Neural crest cell (in vitro differentiated cells): ENCODE measurements at places on chromosomes 1 and 21.
A peak's percentile ranks its signal among the peaks of the same experiment; 100 is the strongest.

DNA sequence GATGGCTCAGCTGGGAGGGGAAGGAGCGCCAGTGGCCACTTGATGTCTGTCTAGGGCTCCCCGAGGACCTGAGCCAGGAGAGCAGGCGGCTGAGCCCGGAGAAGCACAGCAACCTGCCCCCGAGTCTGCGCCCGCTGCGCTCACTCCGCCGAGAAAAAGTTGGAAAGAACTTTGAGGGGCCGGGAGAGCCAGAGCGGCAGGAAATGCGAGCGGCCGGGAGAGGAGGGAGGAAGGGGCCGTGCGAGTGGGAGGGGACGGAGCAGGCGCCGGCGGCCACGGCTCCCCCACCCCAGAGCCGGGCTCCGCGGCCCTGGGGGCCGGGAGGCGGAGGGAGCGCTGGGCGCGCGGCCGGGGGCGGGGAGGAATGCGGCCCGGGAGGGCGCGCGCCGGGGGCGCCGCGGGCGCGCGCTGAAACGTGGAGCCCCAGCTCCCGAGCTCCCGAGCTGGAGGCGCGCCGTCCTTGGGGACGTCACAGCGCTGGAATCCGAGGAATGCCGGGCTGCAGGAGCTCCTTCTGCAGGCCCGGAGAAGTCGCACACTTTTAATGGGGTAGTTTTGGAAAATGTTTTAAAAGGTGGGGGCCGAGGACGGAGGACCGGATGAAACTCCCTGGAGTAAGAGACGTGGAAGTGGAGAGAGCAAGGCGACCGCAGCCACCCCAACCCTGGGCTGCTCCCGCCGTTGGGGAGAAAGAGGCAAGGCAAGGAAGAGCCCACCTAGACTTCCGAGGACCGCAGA is at the start of gene PTPN14:
Gene PTPN14 (minus strand): TSS at position 167 of the 738 bp plus-strand sequence. CDS start 86,799 bp downstream, outside the sequence.
- peak within 1 kb of the TSS; percentile 94 for H3K4me3 ChIP-seq
- H3K4me1 ChIP-seq, result peaks cover 53% of the 10 kb centered on the region
- DNase-seq, result peak; percentile 75
- H3K27ac ChIP-seq, result peak within 1 kb of the TSS; percentile 98
- no peaks in the 10 kb centered on the region for H3K27me3 ChIP-seq
- H3K36me3 ChIP-seq, result no peaks in the 10 kb centered on the region

- no peak overlapping the region for H3K27ac ChIP-seq
- no peaks in the 10 kb centered on the region for H3K36me3 ChIP-seq
- H3K4me1 ChIP-seq, result no peaks in the 10 kb centered on the region
- DNase-seq, result no peak
- H3K27me3 ChIP-seq, result peaks cover 13% of the 10 kb centered on the region
- H3K4me3 ChIP-seq, result no peak overlapping the region
Measured at GRCh38 chr1:55305735-55306134, 90.6 kb upstream of the USP24 start.

GRCh38 chr21:35616090-35616489 is 444.2 kb downstream of the SETD4 start:
- no peaks in the 10 kb centered on the region for H3K36me3 ChIP-seq

DNA sequence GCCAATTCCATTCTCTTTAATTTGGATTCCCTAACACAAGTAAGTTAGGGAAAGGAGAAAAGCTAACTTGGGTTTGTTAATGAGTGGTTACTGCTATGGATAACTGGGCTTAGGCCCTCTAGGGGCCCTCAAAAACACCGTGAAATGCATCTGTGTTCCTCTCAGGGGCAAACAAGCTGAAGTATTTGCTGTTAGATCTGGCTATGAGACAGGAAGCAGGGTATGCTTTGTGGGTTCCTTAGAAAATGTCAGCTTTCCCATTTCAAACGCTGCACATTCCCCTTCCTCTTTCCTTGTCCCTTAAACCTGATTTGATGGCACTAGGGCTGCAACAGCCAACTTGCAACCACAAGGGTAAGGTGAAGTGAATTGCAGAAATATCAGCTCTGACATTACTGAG is 5.7 kb upstream of the CAP1 start:
- H3K27ac ChIP-seq, result no peak overlapping the region
- no peaks in the 10 kb centered on the region for H3K36me3 ChIP-seq
- DNase-seq, result no peak
- no peak overlapping the region for H3K4me3 ChIP-seq
- peaks cover 17% of the 10 kb centered on the region for H3K4me1 ChIP-seq

GRCh38 chr1:29396438-29397255 is 160.3 kb downstream of the PTPRU start:
- H3K4me1 ChIP-seq, result peaks cover 9% of the 10 kb centered on the region
- no peak overlapping the region for H3K4me3 ChIP-seq
- no peak for DNase-seq
- H3K27ac ChIP-seq, result no peak overlapping the region
- H3K27me3 ChIP-seq, result peaks cover 9% of the 10 kb centered on the region

DNA sequence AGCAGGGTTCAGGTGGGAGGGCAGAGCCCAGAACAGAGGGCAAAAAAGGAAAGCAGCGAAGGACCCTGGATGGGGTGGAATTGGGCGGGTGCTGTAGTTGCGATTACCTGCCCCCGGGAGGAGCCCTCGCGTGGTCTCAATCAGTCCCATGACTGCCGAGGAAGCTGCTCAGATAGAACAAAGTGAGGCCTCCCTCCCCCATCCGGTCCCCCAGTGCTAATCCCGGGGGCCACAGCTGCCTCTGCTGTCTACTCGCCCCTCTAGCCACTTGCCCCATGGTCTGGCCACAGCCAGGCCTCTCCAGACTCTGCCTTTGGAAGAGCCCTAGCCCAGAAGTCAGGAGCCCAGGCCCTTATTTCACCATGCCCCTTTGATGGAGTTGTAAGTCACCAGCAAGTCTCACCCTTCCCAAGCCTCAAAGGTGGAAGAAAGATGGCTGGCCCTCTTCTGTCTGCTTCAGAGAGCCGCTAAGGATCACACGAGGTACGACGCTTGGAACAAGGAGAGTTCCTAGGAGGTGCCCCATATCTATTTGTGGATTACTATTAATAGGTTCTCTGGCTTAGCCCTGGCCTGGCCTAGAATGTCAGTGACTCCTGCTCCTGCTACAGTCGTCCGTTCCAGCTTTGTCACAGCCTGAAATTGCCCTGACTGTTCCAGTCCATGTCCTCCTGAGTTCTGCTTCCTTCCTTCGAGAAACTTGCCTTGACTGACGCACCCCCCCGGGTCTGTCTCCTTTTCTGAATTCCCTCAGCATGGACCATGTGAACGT is 16.4 kb downstream of the ECHDC2 start:
- H3K4me1 ChIP-seq, result peaks cover 3% of the 10 kb centered on the region
- peak overlapping the region; percentile 71 for H3K27ac ChIP-seq
- DNase-seq, result peak; percentile 32
- H3K4me3 ChIP-seq, result no peak overlapping the region
- no peaks in the 10 kb centered on the region for H3K36me3 ChIP-seq

DNA sequence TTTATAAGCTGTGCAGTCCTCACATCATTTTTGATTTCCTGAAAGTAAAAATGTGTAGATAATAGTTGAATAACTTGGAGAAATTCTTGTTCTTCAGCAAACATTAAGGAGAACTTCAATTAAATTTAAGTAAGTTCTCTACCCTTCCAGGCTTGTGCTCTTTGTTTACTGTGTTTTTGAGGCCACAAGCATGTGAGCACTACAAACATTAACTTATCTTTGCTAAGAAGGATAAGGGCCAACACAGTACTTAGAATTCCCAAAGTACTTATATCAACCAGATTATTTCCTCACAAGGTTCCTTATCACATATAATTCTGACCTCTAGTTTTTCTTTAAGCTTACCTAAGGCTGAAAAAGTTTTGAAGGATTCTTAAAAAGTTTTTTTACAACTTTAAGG is 24.7 kb upstream of the RWDD3 start:
- no peak overlapping the region for H3K27ac ChIP-seq
- peaks cover 3% of the 10 kb centered on the region for H3K36me3 ChIP-seq
- no peak for DNase-seq
- no peak overlapping the region for H3K4me3 ChIP-seq
- no peaks in the 10 kb centered on the region for H3K4me1 ChIP-seq

DNA sequence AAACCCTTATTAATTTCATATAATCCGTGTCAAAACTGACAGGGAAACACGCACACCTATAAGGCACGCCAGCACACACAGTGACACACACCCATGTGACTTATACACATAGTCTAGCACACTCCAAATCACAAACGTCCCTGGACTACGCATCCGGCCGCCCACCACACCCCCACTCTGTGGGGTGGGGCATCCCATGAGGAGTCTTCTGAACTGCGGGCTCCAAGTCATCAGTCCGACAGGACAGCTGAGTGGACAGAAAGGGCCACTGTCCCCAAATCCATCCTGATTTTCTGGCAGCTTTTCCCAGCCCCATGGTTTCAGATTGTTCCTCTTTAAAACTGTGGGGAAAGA is 829 bp downstream of the PEA15 start:
- peak overlapping the region; percentile 87 for H3K4me3 ChIP-seq
- H3K4me1 ChIP-seq, result peaks cover 63% of the 10 kb centered on the region
- H3K27ac ChIP-seq, result peak overlapping the region; percentile 54
- H3K36me3 ChIP-seq, result peaks cover 3% of the 10 kb centered on the region
- DNase-seq, result no peak

DNA sequence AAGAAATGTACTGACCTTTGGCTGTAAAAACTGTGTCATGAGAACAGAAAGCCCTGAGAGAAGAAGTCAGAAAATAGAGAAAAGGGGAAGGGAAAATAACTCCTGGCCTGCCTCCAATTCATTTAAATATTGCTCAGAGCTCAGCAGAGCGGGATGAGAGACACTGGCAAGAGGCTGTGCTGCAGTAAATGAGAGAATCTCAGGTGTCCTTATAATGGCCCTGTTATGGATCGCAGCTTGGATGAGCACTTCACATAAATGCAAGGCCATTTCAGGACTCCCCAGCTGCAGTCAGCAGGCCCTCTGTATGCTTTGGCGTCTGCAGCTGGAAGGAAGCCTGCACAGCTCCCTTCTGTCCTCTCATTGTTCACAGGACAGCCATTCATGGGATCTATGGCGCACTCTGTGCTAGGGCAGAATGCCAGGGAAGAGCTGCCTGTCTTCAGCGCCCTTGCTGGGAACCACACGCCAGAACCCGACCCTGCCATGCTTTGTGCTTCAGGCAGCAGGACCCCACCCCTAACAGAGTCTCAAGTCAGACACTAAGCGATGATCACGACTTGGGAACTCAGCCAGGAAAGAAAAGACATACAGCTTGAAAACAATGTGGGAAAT is 20.7 kb upstream of the ABCB10 start:
- peak; percentile 21 for DNase-seq
- H3K4me3 ChIP-seq, result no peak overlapping the region
- H3K27me3 ChIP-seq, result no peaks in the 10 kb centered on the region
- H3K36me3 ChIP-seq, result no peaks in the 10 kb centered on the region
- H3K4me1 ChIP-seq, result peaks cover 18% of the 10 kb centered on the region

DNA sequence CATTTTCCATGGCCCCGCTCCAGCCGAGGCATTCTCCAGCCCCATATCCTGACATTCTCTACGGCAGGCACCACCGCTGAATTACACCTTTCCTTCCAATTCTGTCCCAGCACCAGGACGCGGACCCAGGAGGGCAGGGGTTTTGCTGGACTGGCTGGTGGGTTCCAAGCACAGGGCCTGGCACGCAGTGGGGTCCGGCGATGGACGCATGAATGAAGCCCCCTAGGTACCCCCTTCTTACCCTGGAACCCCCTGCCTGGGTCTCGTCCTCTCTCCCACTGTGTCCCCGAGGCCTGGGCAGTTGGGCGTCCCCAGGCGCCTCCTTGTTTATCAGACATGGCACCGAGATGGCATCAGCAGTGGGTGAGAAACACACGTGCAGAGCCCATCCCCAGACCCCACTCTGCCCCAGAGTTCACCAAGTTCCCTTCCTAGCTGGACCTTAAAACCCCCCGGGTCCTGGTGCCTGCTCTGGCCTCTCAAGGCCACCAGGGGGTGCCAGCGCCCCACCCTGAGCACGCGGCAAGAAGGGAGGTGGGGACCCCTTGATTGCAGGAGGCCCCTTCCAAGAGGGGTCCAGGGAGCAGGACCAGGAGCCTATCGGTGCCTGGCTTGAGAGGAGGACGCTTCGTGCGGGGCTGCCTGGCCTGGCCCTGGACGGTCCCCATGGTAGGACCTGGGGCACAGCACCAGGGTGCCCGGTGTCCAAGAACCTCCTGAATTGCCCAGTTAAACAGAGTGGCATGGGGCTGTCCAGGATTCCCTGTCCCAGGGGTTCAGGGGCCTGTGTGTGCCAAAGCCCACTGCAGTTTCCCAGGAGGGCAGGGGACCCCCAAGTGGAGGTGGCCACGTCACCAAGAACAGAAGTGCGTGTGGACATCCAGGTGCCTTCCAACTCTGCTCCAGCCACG is 46.1 kb downstream of the MEGF6 start:
- H3K4me1 ChIP-seq, result peaks cover 4% of the 10 kb centered on the region
- no peaks in the 10 kb centered on the region for H3K27me3 ChIP-seq
- H3K4me3 ChIP-seq, result no peak overlapping the region
- peak; percentile 52 for DNase-seq

DNA sequence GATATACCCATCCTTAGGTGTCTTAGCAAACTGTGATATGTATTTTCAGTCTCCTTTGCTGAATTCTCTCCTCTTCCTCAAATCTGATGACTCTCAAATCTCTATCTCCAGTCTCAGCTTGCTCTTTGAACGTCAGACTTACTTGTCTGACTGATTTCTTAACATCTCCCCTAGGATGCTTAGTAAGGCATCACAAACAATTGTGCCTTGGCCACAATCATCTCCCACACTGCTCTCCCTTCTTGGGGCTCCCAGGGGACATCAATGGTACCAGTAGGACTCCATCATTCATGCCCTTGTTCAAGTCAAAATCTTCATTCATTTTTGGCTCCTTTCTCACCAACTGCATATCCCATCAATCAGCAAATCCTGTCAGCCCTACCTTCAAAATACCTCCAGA is 42.0 kb downstream of the GNG12 start:
- peaks cover 33% of the 10 kb centered on the region for H3K4me1 ChIP-seq
- no peaks in the 10 kb centered on the region for H3K27me3 ChIP-seq
- DNase-seq, result no peak
- H3K4me3 ChIP-seq, result no peak overlapping the region
- H3K27ac ChIP-seq, result no peak overlapping the region

GRCh38 chr1:230599926-230600656 is 42.2 kb upstream of the COG2 start:
- no peak overlapping the region for H3K4me3 ChIP-seq
- no peak for DNase-seq
- no peaks in the 10 kb centered on the region for H3K27me3 ChIP-seq
- no peak overlapping the region for H3K27ac ChIP-seq
- no peaks in the 10 kb centered on the region for H3K36me3 ChIP-seq

DNA sequence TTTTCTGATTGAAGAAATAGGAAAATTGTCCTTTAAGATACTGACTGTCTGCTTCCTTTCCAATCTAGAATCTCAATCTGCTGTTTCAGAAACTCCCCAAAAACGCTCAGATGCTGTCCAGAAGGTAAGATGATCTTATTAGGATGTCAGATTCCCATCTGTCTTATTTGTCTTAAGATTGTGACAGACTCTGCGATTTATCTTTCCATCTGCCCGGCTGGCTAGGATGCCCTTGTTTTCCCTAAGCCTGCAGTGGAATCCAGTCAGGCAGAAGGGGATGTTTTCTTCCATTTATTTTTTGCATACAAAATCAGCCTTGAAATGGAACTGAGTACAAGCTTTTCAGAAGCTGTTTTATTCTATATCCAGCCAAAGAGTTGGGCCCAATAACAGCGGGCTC is 96.5 kb downstream of the FMN2 start:
- peaks cover 10% of the 10 kb centered on the region for H3K27me3 ChIP-seq
- H3K27ac ChIP-seq, result no peak overlapping the region
- no peak overlapping the region for H3K4me3 ChIP-seq
- no peaks in the 10 kb centered on the region for H3K36me3 ChIP-seq
- peaks cover 6% of the 10 kb centered on the region for H3K4me1 ChIP-seq
